Activated CD4-positive, alpha-beta T cell treated with anti-CD3 and anti-CD28 coated beads, Interleukin-2, amount 50 U/mL, for 48 hours (primary cell): ENCODE measurements at places on chromosomes 1 and 21.

DNA sequence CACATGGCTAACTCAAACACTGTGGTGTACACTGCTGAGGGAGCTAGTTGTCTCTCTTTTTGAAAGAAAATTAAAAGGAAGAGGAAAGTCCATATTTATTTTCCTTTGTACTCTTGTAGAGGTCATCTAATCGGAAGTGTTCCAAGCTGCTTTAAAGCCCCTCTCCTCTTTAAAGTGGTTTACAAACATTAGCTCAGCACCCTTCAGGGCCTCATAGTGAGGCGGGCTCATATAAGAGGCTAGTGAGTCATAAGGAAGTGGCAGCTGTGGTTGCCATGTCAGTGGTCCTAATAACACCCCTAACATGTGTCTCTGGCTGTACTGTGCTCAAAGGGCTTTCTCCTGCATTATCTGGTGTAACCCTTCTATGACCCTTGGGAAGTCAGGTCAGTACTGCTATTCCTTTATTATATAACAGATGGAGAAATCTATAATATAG is 104.4 kb upstream of the SERBP1 start:
- DNase-seq = no peak

DNA sequence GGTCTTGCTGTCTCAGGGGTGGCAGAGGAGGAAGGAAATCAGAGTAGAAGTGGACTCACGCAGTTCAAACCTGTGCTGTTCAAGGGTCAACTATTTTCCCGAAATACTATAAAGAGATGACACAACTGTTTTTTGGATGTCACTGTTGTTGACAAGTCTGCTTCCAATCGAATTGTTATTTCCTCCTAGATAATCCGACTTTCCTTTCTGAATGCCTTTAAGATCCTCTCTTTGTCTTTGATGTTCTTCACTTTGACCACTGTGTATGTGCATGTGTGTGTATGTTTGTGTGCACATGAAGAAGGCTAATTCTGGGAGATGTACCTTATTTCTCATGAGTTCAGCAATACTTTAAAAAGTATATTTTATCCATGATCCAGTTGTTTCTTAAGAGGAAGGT is 21.6 kb downstream of the PADI4 start:
- no peak for DNase-seq

- DNase-seq = no peak
Measured at GRCh38 chr1:225535280-225535679, 107.4 kb upstream of the LBR start.

GRCh38 chr21:44778499-44778911 is 23.1 kb downstream of the UBE2G2 start:
- DNase-seq = no peak

DNA sequence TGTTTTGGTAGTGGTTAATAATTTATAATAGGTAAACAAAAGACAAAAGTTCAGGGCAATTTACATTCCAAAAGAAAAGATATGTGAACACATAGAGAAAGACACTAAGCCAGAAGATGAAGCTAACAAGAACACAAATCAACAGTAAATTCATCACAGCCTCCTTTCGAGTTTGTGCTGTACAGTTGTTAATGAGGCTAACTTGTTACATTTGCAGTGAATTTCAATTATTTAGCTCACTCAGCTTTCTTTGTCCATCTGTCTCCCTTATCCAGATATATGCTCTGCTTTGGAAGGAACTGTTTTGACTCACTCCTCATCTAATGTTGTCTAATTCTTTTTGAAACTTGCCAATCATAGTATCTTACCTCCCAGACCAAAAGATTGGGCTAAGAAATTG is 423.3 kb upstream of the OLFM3 start:
- DNase-seq = no peak

- no peak for DNase-seq
Measured at GRCh38 chr1:206770531-206771337, at the start of gene IL19. IL19 (plus strand) TSS chr1:206770773; CDS start chr1:206836663, 65,890 bp downstream.

DNA sequence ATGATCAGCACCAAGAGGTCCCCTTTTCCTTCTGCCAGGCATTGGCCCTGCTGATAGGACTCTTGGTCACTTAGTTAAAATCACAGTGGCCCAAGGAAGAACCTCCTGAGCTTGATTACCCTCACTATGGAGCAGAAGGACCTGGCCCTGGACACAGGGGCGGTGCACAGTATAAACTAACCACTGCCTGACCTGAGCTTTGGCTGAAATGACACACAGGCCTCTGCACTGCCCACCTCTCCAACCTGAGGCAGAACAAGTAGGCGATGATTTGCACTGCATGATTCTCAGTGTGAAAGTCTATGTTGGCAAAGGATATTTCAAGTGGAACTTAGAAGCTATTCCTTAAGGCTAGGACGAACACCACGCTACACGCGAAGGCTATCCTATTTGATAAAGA is 48.5 kb downstream of the CAPN2 start:
- no peak for DNase-seq

GRCh38 chr1:119565131-119565772 is 58.2 kb downstream of the HSD3B1 start:
- DNase-seq = no peak

GRCh38 chr1:7482772-7483495 is 288.2 kb upstream of the VAMP3 start:
- no peak for DNase-seq

GRCh38 chr1:162036163-162036562 is 12.5 kb upstream of the OLFML2B start:
- DNase-seq = no peak

DNA sequence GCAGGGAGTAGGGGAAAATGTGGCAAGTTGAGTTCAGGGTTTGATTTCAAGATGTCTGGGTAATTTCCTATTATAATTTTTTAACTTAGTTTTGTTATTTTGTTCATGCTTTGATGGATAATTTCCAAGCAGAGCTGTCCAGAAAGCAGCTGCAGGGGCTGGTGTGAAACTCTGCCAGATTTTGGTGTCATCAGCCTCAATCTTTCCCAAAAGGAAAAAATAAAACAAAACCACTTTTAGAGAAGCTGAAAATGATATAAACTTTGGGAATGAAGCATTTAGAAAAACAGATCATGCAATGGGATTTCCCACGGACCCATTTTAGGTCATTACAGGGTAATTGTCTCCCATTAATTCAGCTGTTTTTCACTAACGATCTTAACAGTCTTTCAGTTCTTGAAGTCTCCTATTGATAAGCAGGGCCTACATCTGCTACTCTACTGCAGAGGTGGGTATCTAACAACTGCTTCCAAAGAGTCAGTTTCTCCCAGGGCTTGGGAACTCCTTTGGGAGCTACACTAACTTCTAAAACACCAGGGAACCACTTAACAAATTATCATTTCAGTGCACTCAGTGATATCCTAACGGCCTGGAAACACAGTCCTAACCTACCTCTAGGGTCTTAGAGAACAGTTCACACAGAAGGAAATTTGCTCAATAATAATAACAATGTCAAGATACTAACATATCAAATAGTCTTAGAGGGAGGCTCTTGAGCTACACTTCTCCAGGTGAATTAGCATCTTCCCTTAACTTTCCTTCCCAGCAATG is 12.3 kb downstream of the ZNF436 start:
- DNase-seq = no peak

DNA sequence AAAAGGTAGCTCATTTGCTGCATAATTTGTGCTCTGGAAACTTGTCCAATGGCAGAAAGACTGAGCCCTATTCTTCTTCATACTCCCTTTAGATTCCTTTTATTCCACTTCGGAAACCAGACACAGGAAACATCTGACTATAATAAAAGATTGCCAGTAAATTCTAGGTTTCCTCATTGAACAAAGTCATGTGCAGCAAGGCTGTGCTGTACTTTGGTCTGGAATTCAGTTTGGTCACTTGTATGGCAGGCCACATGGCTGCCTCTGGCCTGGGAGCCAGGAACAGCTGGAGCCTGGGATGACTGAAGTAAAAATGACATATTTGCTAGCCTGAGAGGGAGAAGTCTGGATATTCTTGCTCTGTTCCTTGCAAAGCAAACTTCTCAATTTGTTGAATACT is 79.6 kb downstream of the ST3GAL3 start:
- DNase-seq = no peak

- DNase-seq = no peak
Measured at GRCh38 chr1:36207339-36207738, 16.9 kb upstream of the THRAP3 start.

DNA sequence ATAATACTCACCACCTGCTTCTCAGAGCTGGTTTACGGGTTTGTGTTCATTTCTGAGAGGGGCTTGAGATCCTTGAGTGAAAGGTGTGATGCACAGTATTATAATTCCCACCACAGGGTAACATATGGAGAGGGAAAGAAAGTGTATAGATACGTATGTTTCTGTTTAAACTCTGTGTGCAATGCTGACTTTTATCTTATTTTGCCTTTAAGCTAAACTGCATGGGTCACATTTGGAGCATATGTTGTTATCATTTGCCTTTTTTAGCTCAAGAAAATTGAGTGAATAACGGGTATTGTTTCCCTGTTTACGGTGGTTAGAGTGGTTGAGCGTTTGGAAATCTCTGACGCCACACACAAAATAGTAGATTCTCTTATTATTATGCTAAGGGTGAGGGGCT is 191.1 kb upstream of the NFIA start:
- DNase-seq = no peak

GRCh38 chr1:52601991-52602855 is at the start of gene GPX7:
GPX7 (plus strand) TSS chr1:52602371; CDS start chr1:52602410, 39 bp downstream.
- DNase-seq = peak; percentile 46

- DNase-seq = no peak
Measured at GRCh38 chr1:172956871-172957270, 93.9 kb downstream of the TNFSF18 start.

GRCh38 chr1:8754993-8755392 is 62.4 kb downstream of the RERE start:
- no peak for DNase-seq

DNA sequence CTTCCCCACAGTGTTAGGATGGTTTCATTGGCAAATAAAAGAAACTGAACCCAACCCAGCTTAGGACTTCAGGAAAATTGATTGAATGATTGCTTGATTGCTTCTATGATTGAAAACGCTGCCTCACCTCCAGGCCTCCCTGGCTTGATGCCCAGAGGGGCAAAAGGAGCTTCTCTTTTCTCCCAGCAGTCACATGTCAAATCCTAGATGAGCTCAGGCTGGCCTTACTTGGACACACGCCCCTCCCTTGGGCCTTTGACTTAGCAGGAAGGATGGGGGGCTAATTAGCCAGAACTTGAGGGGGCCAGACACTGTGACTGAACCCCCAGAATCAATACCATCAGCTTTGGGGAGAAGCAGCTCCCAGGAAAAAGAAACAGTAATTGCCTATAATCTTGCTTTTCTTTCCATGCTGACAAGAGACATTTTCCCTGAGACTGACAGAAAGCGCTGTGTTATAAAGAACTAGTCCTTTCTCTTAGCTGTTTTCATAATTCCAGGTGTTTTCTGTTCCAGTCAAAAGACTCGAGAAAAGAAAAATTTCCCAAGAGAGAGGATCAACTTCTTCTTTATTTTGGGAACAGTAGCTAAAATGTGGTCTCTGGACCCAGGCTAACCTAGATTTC is 50.8 kb upstream of the ATP5PO start:
- no peak for DNase-seq

GRCh38 chr21:31918250-31918775 is 45.5 kb downstream of the HUNK start:
- DNase-seq = no peak

DNA sequence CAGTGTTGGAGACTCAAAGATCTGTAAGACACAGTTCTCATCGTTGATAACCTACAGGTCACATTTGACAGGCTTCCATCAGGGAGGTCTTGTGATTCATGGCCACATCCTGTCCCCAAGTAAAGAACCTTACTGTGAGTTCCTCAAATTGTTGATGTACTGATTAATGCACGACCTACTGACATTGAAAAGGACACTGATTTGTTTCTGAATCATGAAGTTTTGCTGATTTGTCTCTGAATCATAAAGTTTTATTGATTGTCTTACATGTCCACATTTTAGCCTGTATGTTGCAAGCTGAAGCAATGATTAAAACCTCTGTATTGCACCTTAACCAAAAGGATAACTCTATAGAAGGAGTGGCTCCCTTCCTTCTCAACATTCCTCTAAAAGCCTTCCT is 476.3 kb upstream of the RUNX1 start:
- DNase-seq = no peak

DNA sequence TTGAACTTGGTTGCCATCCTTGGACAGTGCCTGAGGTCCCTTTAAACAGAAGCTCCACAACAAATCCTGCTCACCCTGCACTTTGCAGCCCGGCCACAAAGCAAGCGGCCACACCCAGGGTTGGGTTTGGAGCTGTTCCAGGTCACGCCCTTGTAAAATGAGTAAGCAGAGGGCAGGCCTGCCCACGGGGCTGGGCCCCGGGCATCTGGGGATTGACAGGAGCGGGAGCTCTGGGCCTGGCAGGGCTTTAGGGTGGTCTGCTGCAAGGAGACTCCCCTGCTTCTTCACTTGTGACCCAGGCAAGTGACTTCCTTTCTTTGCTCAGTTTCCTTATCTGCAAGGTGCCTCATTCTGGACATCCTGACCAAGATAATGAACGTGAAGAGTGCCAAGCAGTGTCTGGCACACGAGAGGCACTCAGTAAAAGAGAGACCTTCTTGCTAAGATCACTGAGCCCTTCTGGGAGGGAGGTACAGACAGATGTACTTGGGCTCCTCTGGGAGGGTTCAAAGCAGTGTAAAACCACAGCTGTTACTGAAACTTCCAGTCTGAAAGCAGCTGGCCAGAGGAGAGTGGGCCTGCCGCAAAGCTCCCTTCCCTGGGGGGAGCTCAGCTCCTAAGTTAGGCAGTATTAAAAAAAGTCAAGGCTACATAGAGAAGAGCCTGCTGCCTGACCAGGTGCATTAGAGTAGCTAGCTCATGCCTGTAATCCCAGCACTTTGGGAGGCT is 2.6 kb downstream of the E2F2 start:
- peak; percentile 90 for DNase-seq

- DNase-seq = no peak
Measured at GRCh38 chr1:232993555-232993954, 43.1 kb downstream of the NTPCR start.

GRCh38 chr1:118209648-118210047 is 24.6 kb upstream of the SPAG17 start:
- no peak for DNase-seq

DNA sequence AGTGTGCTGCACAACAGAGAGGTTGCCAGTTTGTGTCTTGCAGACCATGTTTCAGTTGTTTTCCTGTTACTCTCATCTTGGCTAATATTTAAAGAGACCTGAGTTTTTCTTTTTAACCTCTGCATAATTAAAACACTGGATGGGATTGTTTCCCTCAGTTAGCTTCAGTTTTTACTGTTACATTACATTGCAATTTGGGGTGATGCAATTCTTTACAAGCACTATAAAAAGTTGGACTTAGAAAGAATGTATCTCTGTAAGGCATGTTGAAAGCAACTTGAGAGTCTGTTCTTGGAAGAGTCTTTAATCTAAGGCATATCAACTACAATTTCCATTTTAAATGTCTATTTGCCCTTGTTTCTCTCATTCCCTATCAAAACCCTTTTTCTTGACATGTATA is 99.1 kb downstream of the DNM3 start:
- DNase-seq = no peak

DNA sequence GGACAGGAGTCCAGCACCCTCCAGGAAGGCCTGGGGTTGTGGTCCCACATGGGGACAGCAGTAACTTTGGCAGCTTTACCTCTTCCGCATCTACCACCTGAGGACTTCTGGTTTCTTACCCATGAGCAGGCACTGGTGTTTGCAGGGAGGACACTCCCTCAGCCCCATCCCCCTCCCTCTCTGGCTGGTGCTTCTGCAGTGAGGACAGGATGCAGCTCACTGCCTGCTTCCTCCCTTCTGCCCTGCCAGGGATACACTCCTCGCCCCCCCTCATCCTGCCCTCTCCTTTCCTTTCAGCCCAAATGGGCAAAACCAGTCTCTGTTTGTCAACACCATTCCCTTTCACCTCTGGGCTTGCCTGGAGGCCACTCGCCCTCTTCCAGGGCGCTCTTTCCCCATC is 62.4 kb downstream of the KIRREL1 start:
- DNase-seq = no peak
